ENCODE measurements at places on chromosomes 7 and 10.
A peak's percentile ranks its signal among the peaks of the same experiment; 100 is the strongest.

- no peak for DNase-seq
Observed at GRCh38 chr7:16350634-16351033, 70.7 kb downstream of the CRPPA start.

DNA sequence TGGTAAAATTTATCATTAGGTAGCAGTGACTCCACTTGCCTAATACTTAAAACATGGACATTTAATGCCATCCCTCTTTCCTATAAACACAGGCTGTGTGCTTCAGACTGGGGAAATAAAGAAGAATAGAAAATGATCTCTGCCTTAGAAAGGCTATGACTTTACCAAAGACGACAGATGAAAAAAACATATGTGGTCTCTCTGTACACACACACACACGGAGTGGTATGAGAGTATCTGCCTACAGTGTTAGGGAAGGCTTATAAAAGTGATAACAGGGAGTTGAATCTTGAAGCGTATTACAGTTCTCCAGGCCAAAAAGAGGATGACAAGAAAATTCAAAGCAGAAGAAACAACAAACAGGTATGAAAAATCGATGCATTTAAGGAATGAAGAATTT is 38.2 kb downstream of the MINDY3 start:
- no peak for DNase-seq

DNA sequence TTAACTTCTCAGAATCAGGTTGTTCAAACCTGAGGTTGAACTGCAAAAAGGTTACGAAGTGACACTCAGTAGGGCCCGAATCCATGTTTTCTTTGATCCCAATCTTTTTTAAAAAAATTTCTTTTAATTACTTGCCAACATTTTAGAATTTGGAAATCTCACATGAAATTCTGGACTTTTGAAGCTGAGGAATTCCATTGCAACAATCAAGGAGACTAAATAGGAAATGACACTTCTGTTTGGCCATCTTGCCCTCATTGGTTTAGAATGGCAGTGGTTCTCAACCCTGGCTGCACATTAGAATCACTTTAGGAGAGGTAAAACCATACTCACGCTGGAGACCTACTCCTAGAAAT is 471 bp upstream of the TOMM7 start:
- no peak for DNase-seq

- no peak for DNase-seq
Observed at GRCh38 chr7:28509251-28510025, 97.1 kb downstream of the CREB5 start.

GRCh38 chr7:135414850-135415439 is 95.0 kb downstream of the CNOT4 start:
- DNase-seq: peak; percentile 16

- no peak for DNase-seq
Observed at GRCh38 chr10:122149561-122150505, 121.3 kb upstream of the BTBD16 start.

DNA sequence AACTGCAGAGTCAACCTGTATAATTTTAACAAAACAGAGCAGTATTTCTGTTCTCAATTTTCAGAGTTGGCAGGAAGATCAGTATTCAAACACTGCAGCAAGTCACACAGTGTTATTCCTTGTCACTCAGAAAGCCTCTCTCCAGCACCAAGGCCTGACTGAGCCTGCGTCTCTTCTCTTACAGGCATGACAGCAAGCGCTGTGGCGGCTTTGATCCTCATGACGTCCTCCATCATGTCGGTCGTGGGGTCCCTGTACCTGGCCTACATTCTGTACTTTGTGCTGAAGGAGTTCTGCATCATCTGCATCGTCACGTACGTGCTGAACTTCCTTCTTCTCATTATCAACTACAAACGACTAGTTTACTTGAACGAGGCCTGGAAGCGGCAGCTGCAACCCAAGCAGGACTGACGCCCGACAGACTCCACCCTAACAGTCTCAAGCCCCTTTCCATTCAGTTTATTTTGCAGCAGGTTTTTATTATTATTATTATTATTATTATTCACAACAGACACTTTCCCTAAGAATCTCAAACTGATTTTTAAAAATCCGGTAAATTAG is 28.0 kb downstream of the GUSB start:
- DNase-seq: no peak

- DNase-seq: no peak
Observed at GRCh38 chr10:79393924-79394610, 46.8 kb downstream of the PPIF start.

DNA sequence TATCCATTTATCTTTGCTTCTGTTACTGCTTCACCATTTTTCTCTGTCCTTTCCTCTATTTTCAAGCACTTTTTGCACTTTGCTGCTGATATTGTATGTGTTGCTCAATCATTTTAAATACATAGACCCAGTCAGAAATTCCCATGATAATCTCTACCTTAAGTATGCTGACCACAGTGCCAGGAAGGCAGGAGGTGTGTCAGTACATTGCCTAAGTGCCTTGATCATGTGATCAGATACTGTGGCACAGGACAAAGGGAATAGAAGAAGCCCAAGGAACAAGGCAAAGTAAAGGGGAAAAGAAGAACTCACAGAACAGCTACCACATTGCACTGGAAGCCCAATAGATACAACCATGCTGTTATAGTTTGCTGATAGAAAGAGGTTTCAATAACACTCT is 53.7 kb upstream of the CD36 start:
- DNase-seq: no peak

GRCh38 chr7:137753067-137753466 is 93.7 kb downstream of the DGKI start:
- no peak for DNase-seq

DNA sequence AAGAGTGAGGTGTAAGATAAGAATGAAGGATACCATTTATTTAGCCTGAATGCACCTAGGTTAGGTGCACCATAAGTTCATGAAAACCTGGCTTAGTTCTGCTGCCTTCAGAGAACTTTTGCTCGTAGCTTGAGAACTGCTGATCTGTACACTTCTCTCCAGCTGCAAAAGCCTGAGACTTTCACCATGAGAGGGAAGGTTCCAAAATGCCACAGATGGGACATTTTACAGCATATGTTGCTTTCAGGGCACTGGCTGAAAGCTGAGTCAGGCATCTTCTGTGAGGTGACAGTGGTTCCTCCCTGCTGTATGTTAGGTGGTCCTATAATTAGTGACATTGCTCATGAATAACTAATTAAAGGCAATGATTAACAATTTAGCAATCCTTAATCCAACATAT is 298.3 kb downstream of the GALNT17 start:
- no peak for DNase-seq

- no peak for DNase-seq
Observed at GRCh38 chr7:105637755-105638154, 56.5 kb upstream of the EFCAB10 start.

- DNase-seq: peak; percentile 69
Observed at GRCh38 chr10:73759512-73760115, 15.4 kb downstream of the SEC24C start.

DNA sequence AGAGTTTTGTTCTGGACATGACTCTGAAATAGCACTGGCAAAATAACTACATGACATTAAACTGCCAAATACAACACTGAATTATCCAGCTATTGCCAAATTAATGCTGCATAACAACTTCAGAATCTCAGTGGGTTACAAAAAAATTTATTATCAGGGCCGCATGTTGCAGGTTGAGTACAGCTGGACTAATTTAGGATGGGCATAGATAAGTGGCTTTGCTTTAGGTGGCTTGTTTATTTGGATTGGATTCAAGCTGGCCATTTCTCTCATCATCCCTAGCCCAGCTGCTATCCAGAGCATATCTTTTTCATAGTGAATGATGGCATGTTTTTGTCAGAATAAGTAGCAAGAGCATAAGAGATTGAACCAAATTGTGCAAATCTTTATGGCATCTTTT is 1277.1 kb downstream of the REEP3 start:
- DNase-seq: no peak

- peak; percentile 40 for DNase-seq
Observed at GRCh38 chr10:6203331-6204062, 765 bp downstream of the PFKFB3 start.

DNA sequence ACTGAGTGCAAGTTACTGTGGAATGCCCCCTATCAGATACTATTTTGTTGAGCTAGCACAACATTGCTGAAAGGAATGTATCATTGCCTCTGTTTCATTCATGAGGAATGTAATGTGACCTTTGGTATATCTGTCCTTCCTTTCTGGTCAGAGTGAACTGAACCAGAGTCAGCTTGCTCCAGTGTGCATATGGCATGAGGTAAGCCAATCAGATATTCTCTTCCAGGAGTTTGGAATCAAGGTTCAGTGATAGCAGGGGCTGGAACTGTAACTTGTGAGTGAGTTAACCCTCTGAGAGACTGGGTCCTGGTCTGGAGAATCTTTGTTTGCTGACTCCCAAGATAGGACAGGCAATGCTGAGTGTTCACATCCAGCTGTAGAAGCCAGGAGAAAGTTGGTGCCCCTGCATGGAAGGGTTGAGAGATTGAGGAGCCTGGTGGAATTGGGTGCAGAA is 45.3 kb upstream of the OSBPL3 start:
- DNase-seq: no peak

DNA sequence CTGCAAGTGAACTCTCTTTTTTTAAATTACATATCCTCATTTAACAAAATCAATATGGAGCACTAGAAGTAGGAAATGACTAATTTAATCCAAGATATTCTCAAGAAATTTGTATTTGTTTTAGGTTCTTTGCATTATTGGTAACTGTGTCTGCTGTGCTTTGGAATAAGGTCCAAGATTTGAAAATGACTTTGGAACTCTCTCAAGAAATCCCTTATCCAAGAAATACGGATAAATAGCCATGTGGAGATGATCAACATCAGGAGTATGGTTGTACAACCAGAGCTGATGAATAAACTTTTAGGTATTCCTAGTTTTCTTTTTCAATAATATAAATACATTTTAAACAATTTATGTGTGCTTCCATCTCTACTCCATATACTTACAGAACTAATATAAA is 279.9 kb upstream of the SEMA3C start:
- no peak for DNase-seq

GRCh38 chr10:96743988-96744585 is 23.8 kb upstream of the PIK3AP1 start:
- DNase-seq: no peak

DNA sequence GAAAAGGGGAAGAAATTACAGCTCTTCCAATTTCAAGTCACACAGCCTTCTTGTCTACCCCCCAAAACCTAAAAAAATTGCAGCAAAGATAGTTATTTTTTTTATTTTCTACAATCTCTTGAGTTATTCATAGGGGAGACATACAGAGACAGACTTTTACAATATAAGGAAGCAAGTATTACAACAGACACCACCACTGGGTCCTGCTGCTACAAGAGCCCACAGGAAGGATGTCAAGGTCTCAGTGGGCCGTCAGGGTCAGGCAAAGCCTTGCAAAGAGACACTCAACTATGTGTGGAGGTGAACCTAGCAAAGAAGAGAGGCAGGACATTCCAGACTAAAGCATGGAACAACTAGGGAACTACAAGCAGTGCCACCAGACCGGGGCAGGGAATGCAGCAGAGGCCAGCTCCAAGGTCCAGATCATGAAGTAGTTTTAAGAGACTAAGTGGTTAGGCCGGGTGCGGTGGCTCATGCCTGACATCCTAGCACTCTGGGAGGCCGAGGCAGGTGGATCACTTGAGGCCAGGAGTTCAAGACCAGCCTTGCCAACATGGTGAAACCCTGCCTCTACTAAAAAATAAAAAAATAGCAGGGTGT is 28.2 kb upstream of the ZCCHC24 start:
- DNase-seq: no peak

- no peak for DNase-seq
Observed at GRCh38 chr7:84975586-84976185, 211.2 kb downstream of the SEMA3D start.

GRCh38 chr7:42834676-42835075 is 77.2 kb downstream of the C7orf25 start:
- DNase-seq: no peak

DNA sequence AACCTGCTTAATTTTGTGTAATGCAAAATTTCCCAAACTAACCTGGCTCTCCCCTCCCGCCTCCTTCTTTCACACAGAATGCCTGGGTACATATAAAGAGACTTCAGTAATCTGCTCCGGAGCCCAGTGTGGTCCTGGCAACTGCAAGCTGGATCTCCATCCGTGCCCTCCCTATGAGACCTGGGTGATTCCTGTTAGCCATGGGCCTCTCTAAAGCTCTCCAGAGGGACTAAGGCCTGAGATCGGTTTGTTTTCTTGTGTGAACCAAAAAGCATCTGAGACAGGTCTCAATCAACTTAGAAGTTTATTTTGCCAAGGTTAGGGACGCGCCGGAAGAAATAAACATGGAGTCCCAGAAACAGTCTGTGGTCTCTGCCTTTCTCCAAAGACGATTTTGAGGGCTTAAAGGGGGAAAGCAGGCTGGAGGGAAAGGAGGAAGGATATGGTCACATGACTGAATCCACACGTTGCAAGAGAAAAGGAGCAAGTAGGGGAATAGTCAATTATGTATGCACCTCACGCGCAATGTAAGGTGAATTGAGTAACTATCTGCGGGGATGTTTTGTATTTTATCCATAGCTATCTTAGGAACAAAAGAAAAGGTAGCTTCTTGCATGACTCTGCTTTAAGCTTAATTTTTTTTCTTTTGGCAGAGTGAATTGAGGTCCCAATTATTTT is 46.2 kb upstream of the CCDC3 start:
- no peak for DNase-seq

GRCh38 chr10:103911021-103911459 is 6.9 kb downstream of the STN1 start:
- DNase-seq: peak; percentile 87

- peak; percentile 40 for DNase-seq
Observed at GRCh38 chr10:22252801-22253579, 35.2 kb upstream of the EBLN1 start.

DNA sequence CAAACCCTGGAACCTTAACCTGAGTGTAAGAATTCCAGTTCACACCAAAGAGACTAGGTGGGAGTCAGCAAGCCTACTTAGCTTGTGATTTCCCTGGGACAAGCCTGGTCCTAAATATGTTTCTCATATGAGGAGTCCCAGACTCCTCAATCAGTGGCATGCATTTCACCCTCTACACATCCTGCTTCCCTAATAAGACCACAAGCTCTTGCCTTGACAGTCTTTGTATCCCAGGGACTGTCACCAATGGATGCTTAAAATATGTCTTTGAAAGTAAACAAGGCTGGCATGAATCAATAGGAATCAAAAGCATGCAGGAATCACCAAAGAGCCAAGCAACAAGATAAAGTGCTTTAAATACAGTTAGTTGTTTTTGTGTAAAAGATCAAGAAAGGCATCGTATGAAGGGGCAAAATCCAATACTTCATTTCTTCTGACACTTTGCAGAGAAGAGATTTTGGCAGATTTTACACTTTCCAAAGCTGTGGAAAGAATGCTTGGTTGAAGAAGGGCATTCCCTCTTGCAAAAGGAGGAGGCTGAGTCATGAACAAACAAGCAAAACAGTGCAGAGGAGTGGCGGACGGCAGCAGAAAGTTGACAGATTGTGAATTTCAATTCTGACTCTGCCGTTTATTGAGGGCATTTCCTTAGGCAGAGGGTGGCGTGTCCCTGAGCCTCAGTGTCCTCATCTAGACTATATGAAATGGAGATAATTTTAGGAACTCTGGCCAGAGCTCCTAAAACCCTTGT is 8.5 kb upstream of the NFE2L3 start:
- DNase-seq: no peak

DNA sequence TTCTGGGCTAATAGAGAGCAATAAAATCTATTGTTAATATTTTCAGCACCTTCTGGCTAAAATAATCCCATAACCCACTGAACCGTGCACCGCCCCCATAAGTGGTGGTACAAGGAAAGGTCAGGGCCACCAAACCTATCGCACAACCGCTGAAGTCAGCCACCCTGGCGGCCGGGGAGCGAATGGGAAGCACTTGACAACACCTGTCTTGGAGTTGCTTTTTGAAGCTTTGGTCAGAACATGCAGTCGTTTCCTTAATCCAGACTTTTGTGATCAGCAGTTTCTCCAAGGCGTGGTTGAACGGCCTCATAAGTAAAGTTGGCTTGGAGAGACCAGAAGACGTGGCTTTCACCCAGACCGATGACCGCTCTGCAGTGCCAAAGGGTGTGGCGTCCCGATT is 97.4 kb downstream of the DNAJB6 start:
- DNase-seq: no peak
